ENCODE measurements at places on chromosomes 11 and 22.

DNA sequence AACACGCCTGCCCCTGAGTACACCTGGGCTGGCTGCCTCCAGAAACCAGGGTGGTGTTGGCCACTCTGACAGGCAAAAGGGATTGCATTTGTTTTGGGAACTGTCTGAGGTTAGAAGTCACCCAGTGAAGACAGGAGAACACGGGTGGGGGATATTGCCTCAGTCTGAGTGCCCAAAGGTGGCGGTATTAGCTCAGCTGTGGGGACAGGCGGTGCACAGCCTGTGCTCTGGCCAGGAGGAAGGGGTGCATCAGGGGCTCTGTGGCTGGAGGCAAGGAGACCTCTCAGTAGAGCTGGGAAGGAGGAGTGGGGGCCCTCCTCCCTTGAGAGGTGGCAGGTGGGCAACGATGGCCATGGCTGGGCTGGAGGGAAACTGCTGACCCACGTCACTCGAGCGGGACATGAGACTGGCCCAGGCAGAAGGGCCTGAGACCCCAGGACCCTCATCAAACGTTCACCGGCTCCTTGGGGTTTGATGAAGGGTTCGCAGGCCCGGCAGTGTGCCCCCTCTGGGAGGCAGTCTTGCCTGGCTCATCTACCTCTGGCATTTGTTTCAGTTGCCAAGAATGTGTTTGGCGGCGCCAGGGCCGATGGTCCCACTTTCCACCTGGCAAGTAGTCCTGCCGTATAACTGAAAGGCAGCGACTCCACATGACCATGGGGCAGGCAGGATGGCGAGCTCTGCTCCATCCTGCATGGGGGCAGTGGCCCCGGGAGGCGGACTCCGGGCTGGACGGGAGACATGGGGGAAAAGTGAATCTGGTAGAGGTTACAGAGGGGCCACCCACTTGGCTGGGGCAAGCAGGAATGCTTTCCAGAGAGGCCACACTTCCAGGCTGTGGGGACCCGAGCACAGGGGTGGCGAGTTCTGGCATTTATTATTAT lies 52.8 kb upstream of the SMIM38 start:
- no peak for DNase-seq

DNA sequence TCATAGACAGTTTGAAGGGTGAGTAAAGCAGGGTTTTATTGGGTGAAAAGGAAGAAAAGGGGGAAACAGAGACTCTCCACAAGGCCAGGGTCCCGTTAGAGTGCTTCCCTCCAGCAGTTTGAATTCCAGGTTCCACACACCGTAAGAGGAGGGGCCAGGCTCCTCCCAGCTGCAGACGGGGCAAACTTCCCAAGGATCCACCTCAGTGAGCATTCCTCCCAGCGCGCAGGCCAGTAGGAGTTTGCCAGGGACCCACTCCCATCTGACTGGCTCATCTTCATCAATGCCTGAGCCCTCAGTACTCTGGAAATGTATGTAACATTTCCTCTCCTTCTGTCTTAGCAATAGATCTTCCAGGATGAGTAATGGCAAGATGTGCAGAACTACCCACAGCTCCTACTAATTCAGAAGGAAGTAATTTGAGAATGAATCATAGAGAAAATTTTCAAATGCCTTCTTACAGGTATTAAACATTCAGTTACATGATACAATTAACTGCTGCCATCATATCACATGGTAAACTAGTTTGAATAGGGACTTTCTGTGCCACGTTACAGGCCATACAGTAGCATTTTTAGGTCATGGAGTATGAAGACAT lies 34.0 kb upstream of the TRPC6 start:
- DNase-seq = no peak

- no peak for DNase-seq
Measured at GRCh38 chr22:20776624-20777405, 2.9 kb downstream of the SERPIND1 start.

DNA sequence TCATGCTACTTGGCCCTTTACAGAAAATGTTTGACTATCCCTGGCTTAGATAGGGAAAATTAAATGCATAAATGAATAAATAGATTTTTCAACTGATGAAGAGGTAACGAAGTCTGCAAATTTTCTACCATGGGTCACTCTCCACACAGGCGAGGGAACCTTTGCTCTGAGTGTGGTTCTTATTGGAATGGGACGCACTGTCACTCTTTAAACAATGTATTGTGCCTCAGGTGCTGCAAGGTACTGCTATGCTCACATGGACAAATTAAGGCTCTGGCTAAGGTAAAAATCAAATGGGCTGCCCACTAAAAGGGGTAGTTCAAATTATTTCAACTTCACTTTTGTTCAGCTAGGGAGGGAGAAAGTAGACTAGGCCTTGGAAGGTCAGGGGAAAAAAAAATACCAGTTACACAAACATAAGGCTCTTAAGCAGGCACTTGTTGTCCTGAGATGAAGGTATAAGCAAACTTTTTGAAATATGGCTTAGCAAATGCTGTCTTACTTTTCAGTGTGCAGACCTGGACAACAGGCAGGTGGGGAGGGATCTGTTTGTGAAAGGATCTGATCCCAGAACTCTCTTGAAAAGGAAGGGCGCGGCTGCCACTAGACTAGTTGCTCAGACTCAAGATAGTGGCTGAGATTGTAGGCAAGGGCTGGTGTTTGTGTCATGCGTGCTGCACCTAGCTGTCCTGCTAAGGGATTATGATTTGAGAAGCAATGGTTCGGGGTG lies 99.5 kb downstream of the ADAMTS15 start:
- no peak for DNase-seq

GRCh38 chr22:29231971-29232959 lies 26.6 kb downstream of the EMID1 start:
- DNase-seq = no peak

DNA sequence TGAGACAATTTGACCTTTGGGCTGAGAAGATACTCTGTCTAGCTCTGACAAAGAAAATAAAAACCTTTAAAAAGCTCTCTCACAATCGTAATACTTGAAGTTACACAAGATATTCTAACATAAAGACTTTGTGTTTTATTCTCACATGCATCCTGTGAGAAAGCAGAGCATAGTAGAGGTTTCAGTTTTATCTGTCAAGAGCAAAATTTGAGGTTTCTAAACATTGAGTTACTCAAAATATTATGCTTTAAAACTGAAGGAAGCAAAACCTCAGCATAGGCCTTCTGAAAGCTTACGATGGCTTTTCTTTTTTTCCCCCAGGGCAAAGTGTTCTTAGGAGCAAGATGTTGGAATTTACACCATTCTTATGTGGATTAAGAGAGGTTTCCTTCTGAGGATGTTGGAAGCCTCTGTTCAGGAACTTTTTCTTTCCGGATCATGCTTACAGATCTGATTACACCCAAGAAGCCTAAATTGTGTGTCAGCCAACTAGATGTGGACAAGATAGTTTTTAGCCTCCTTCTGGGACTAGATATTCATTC lies 15.0 kb upstream of the OR51M1 start:
- DNase-seq = peak; percentile 68

- DNase-seq = no peak
Measured at GRCh38 chr11:134231958-134232659, 7.6 kb downstream of the VPS26B start.

- no peak for DNase-seq
Measured at GRCh38 chr11:76999597-76999996, 34.6 kb upstream of the B3GNT6 start.

DNA sequence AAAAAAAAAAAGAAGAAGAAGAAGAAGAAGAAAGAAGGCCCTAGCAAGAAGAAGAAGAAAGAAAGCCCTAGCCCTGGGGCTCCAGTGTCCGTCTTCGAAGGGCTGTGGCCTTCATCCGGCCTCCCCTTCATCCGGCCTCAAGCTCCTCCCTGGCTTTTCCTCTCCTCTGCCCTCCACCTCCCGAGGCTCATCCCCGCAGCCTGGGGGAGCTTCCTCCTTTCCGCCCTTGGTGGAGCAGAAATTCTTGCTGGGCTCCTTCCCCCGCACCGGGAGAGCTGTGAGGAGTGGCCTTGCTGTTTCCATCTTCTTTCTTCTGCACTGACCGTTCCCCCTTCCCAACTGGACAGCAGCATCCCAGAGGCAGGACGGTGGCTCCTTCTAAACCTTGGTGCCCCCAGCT lies 9.5 kb upstream of the LTO1 start:
- DNase-seq = no peak

GRCh38 chr11:108592591-108593213 lies 866 bp downstream of the EXPH5 start:
- peak; percentile 30 for DNase-seq

- no peak for DNase-seq
Measured at GRCh38 chr11:95426823-95427462, 195.9 kb upstream of the SESN3 start.

Data from MM.1S (cell line).